ENCODE measurements at places on chromosomes 6 and 20. TPM values are rescaled to one million over a fixed set of nuclear protein-coding genes. Genes with fewer than 3 reads are reported as not detected.

Gene SEMG1
- total RNA-seq, result not detected

Gene C4A
- total RNA-seq, result 45.9 TPM

Gene KIFC1
- 5.8 TPM for total RNA-seq

Gene SLC26A8
- total RNA-seq, result 9.0 TPM

Gene SEL1L2
- total RNA-seq, result 0.23 TPM

Gene CCN6
- total RNA-seq, result not detected

Gene WFDC10B
- not detected for total RNA-seq

Gene BIRC7
- not detected for total RNA-seq

Gene TRAPPC3L
- total RNA-seq, result 0.69 TPM

All from diencephalon (tissue), 1 donor.